ENCODE measurements at places on chromosomes 13 and 19. TPM values are rescaled to one million over a fixed set of nuclear protein-coding genes. Genes with fewer than 3 reads are reported as not detected.

IRS2 gene
- total RNA-seq: 3.0 TPM

OVOL3 gene
- total RNA-seq: not detected

ZNF816 gene
- 11.3 TPM for total RNA-seq

TPRX1 gene
- not detected for total RNA-seq

ELOF1 gene
- total RNA-seq: 41.2 TPM

FUT3 gene
- not detected for total RNA-seq

TEAD2 gene
- total RNA-seq: 15.9 TPM

LYPD3 gene
- total RNA-seq: 0.09 TPM

ZNF415 gene
- 13.7 TPM for total RNA-seq

GTPBP3 gene
- 11.5 TPM for total RNA-seq

C5AR1 gene
- not detected for total RNA-seq

TTYH1 gene
- total RNA-seq: not detected

SYCN gene
- total RNA-seq: not detected

SIAH3 gene
- total RNA-seq: not detected

CYP2A7 gene
- total RNA-seq: not detected

THSD1 gene
- 5.3 TPM for total RNA-seq

UNC13A gene
- 0.28 TPM for total RNA-seq

MRPL54 gene
- 45.1 TPM for total RNA-seq

KLK6 gene
- total RNA-seq: not detected

N4BP2L1 gene
- 2.0 TPM for total RNA-seq

LPAR2 gene
- total RNA-seq: 0.71 TPM

WDR87 gene
- not detected for total RNA-seq

KLK8 gene
- not detected for total RNA-seq

CYP2F1 gene
- not detected for total RNA-seq

KIR3DL3 gene
- not detected for total RNA-seq

CYP4F12 gene
- not detected for total RNA-seq

SYT5 gene
- under 0.01 TPM for total RNA-seq

TRIM28 gene
- total RNA-seq: 313 TPM

SLC46A3 gene
- total RNA-seq: 5.8 TPM

COG6 gene
- 43.2 TPM for total RNA-seq

OSCAR gene
- total RNA-seq: 0.18 TPM

PLPP2 gene
- 14.4 TPM for total RNA-seq

FGF21 gene
- total RNA-seq: 0.14 TPM

ZNF506 gene
- 9.5 TPM for total RNA-seq

KLF5 gene
- total RNA-seq: 0.37 TPM

TPP2 gene
- total RNA-seq: 49.2 TPM

CD22 gene
- total RNA-seq: 0.14 TPM

SMAD9 gene
- total RNA-seq: 7.4 TPM

BRME1 gene
- total RNA-seq: 0.14 TPM

ZNF880 gene
- 33.1 TPM for total RNA-seq

SCN1B gene
- 8.1 TPM for total RNA-seq

MEIOSIN gene
- total RNA-seq: not detected

All from smooth muscle cell of bladder (primary cell).